ENCODE measurements at places on chromosomes 4 and X.

DNA sequence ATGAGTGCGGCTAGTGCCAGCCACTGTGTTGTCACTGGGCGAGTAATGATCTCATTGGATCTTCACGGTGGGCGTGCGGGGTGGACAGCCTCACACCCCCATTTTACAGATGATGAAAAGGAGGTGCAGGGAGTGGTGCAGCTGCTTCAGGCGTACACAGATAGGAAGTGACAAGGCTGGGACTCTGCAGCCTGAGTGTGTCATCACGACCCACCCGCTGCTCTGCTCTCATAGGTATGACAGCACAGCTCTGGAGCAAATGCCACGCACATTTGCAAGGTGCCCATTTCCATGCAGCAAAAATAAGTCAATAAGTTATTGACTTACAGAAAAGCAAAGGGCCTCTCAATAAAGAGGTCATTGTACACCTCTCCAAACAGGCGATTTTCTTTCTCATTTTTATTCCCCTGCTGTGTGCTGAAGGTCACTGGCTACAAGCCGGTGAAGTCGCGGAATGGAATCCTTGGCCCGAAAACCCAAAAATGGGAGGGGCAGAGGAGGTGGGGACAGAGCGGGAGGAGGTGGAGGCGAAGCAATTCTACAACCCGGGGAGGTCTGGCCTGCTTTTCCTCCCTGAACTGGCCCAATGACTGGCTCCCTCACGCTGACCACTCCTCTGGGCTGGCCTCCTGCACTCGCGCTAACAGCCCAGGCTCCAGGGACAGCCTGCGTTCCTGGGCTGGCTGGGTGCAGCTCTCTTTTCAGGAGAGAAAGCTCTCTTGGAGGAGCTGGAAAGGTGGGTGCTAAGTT, at the start of gene SOD3:
TSS of gene SOD3 (plus strand) at position 658 of the 750 bp plus-strand sequence. CDS start 3,949 bp downstream, outside the sequence.
- DNase-seq, result peak; percentile 42

DNA sequence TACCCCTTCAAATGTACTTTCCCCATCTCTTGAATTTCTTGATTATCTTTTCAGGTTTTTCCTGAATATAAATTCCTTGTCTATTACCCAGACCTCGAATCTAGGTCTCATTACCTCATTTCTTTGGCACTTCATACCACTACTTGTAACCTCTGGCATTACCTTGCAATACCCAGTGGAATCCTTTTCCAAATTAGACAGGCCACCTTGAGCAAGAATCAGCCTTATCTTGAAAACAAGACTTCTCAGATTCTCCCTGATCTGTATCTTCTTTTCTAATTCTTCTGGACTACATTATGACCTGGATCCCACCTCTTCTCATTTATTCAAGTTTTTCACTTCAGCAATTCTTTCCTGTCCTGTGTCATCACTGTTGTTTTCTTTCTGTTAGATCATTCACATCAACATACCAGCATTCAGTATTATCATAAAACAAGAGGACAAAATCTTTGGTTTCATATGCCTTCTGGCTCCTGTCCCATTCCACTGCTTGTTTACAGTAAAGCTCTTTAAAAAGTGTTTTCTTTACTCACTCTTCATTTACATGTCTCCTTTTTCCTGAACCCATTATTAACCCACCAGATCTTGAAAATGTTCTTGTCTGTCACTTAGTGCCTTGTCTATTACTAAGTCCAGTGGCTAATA, 275.6 kb upstream of the HS3ST1 start:
- DNase-seq, result no peak

- DNase-seq, result no peak
Observed at GRCh38 chr4:33255094-33255493, 2534.9 kb downstream of the PCDH7 start.

- no peak for DNase-seq
Observed at GRCh38 chr4:22921936-22922335, 229.2 kb downstream of the GBA3 start.

- DNase-seq, result no peak
Observed at GRCh38 chr4:138789796-138790195, 225.8 kb upstream of the NOCT start.

- no peak for DNase-seq
Observed at GRCh38 chr4:33025236-33025635, 2305.1 kb downstream of the PCDH7 start.

- no peak for DNase-seq
Observed at GRCh38 chr4:171067422-171067821, 745.8 kb upstream of the GALNTL6 start.

GRCh38 chr4:139207873-139208403, 30.9 kb upstream of the ELF2 start:
- no peak for DNase-seq

DNA sequence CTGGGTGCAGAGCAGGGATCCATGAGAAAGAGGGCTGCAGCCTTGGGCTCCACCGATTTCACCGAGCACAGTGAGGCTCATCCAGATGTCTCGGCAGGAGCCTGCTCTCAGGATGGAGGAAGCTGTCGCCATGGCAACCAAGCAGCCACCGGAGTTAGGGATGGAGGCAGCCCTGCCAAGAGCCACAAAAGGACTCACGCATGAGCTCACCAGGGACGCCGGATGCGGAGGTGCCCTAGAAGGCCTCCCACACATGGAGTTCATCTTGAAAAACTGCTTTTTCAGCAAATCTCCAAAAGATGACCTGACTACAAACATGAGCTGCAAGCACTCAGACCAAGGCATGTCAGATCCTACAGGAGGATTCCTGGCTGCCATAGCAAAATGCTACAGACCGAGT, 90.7 kb downstream of the WFS1 start:
- no peak for DNase-seq

- no peak for DNase-seq
Observed at GRCh38 chrX:102154218-102154860, 1.4 kb downstream of the BEX5 start.

GRCh38 chrX:107323786-107324492, 117.5 kb downstream of the DNAAF6 start:
- no peak for DNase-seq

- DNase-seq, result no peak
Observed at GRCh38 chr4:94574616-94575015, 122.9 kb downstream of the PDLIM5 start.

- DNase-seq, result no peak
Observed at GRCh38 chr4:10021653-10022023, 341 bp upstream of the SLC2A9 start.

GRCh38 chr4:188987011-188987410, 847.8 kb downstream of the TRIML1 start:
- no peak for DNase-seq

DNA sequence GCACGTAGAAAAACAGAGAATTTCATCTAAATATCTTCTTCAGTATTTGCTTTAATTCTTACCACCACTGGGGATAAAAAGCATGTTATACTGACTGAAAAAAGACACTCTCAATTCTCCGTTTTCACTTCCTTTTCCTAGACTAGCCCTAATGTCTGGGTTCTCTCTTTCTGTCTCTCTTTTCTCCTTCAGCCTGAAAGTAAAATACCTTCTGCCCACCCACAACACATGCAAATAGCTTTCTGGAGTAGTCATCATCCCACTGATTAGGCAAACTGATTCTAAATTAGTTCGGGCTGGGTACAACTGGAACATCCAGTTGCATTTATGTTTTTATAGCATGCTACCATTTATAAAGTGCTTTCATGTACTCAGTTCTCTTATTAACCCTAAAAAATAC, 142.4 kb upstream of the ANKRD50 start:
- DNase-seq, result no peak

Measured in progenitor cell of endocrine pancreas (in vitro differentiated cells).